ENCODE measurements at places on chromosomes 13 and 19. TPM values are rescaled to one million over a fixed set of nuclear protein-coding genes. Genes with fewer than 3 reads are reported as not detected.

- DNase-seq = no peak
Observed at GRCh38 chr13:76874479-76874878, 11.7 kb downstream of the KCTD12 start.

DNA sequence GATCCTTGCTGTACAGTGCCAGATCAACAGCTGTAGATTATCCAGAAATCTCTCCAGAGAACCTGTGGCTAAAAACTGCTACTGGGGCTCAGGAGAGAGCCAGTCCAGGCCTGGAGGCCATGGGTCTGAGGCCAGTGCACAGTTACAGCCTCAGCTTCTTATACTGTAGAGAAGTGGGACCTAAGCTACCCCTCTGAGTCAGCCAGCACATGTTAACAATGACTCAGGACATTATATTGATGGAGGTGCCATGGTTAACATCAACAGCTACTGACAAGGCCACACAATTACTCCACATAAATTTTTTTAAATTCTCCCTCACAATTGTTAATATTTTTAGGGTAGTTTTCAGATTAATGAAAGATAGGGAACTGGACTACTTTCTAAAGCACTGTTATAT is 138.5 kb downstream of the RBM26 start:
- no peak for DNase-seq

Gene IFNL1
- not detected for total RNA-seq

DNA sequence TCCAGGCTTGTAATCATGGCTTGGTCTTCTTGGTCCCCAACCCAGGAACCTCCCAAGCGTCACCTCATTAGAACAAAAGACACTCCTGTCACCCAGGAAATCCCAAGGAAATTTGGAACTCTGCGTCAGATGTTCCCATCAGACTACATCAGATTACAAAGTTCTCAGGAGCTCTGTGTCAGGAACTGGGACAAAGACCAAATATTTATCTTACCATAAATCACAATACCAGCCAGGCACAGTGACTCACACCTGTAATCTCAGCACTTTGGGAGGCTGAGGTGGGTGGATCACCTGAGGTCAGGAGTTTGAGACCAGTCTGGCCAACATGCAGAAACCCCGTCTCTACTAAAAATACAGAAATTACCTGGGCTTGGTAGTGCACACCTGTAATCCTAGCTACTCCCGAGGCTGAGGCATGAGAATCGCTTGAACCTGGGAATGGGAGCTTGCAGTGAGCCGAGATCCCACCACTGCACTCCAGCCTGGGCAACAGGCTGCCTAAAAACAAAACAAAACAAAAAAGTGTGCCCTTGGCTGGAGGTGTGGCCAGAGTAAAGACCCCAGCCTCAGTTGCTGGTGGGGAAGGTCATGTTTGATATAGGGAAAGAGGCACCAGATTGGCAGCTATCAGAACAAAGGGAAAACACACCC is 16.7 kb upstream of the CCDC124 start:
- DNase-seq = no peak

DNA sequence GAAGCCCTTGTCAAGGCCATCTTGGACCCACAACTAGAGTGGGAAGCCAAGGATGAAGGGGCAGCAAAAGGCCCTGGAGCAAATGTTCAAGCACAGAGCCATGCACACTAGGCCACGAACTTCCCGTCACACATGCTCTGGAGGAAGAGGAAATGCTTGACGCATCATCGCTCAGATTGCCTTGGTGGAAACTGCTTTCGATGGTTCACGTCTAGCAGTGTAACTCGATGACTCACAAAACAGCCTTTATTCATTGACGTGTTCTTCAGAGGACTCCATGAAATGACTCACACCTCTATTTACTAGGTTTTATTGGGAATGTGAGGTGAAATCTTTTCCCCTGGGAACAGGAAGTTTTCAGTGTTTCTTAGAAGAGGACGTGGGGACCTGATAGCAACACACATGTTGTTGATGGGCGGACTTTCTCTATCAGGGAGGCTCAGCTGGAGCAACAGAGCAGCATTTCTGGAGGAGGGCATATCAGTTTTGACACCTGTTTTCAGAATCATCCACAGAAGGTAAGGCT is 79.8 kb upstream of the FLT1 start:
- DNase-seq = no peak

Gene GFY
- total RNA-seq = not detected

DNA sequence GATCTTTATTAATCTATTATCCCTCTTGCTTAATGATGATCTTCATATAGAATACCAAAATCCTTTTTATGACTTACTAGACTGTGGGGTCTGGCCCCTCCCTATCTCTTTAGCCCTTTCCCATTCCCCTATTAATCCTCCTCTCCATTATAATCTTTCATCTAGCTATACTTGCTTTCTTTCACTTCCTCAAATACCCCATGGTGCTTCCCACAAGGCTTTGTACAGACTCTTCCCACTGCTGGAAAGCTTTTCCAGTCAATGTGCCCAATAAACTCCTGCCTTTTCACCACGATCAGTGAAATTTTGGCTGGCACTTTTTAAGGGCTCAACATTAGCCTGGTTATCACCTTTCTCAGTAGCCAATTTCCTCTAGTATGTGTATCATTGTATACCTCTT is 3.2 kb upstream of the EBPL start:
- DNase-seq = no peak

Gene CAPN12
- 0.63 TPM for total RNA-seq

Gene CKM
- 3,046 TPM for total RNA-seq

DNA sequence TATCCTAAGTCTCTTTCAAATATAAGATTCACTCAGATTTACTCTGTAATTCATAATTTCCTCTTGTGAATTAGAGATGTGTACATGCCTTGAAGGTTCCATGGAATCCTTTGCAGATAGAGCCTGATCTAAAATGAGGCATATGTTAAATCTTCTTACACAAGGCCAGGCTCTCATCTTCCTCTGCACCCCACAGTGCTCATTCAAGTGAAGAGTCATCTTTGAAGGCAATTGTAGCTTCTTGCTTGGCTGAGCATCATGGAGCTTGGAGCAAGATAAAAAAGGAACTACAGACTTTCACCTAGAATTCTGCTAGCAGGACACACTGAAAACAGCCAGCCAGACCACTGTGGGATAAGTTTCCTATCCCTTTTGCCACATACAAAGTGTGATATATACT is 566.4 kb downstream of the PCDH9 start:
- DNase-seq = no peak

Gene CGB5
- not detected for total RNA-seq

Data from right cardiac atrium (tissue), 5 donors.